ENCODE measurements at places on chromosomes 7 and 10.

GRCh38 chr7:157018997-157019608 is 8.6 kb upstream of the MNX1 start:
- DNase-seq, result no peak

DNA sequence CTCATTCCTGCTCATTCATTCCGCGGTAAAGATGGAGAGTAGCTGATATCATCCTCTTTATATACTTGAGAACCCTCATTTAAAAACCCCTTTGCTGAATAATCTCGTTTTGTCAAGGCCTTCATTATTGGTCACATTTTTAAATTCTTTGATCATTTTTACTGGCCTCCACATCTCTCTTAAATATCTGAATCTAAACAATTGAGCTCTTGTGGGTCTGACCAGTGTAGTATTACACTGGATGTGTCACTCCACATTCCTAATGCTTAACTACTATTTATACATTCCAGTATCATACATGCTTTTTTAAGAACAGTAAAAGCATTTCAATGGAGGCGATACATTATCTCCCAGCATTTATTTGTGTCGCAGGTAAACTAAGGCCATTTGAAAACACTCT is 12.6 kb upstream of the PRPS1L1 start:
- DNase-seq, result no peak

DNA sequence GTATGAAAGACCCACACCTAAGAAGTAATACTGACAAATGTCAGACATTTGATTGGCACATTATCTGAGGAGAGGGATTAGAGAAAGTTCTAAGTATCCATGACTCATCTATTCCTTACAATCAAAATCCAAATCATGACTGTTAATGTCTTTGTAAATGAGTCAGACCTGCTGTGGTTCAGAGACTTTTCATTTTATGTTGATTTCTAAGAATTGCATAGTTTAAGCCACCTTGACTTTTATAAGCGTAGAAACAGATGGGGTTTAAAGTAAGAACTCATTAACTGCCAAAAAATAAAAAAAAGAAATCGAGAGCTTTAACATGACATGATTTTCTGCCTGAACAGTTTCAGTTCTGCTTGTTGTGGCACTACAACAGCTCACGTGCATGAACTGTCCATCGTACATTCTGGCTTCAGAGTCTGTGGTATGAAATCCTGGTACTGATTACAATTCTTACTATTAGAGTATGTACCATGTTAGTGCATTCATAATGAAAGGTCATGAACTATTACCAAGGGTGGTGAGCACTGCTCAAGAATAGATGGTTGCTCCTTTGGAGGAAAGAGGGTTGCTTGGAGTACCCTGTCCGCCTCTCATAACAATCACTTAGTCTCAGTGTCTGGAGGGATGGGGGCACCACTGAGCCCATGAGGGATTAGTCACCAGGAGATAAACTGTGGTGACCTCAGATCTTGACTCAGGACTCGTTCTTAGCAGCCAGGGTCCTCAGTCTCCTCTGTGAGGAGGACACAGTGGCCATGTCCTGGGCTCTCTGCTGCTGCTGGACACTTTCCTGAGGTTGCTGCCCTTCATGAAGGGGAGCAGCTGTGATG is 42.2 kb downstream of the ACSM6 start:
- DNase-seq, result no peak

DNA sequence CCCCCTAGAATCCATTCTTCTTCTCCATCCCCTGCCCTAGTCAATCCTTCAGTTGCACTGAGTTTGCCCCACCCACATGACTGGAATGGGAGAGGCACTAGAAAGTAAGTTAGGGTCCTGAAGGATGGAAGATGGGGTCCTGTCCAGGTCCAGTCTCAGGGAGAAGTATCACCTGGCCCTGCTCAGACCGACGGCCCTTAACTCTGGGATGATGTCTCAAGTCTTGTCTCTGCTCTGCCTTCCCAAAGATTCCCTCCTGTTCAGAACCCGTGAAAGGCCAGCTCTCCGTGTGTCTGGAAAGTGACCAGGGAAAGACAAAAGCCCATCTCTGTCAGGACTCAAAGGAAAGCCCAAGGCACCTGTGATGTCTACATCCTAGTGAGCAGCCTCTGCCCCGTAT is 88.8 kb downstream of the OAT start:
- no peak for DNase-seq

DNA sequence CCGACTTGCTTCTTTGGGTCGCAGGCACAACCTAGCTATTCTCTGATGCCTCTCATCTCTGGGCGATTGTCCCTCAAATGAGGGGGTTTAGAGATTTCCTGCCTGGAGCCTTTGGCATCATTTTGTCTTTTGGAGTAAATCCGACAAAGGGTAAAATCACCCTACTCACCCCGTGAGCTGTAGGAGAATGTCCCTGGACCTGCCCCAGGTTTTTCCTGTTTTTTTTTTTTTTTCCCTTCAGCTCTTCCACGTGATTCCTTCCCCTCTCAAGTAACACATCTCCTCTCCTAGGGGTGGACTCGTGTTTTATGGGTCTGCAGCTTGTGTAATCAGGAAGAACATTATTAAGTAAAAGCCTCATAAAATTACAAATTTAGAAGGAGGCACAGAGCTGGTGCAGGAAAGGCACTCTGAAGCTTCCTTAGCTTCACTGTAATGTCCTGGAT is 128.4 kb upstream of the ZNF746 start:
- no peak for DNase-seq

- DNase-seq, result no peak
Observed at GRCh38 chr10:122144199-122144598, 126.9 kb upstream of the BTBD16 start.

- DNase-seq, result no peak
Observed at GRCh38 chr7:50812841-50813475, 30.3 kb upstream of the GRB10 start.

DNA sequence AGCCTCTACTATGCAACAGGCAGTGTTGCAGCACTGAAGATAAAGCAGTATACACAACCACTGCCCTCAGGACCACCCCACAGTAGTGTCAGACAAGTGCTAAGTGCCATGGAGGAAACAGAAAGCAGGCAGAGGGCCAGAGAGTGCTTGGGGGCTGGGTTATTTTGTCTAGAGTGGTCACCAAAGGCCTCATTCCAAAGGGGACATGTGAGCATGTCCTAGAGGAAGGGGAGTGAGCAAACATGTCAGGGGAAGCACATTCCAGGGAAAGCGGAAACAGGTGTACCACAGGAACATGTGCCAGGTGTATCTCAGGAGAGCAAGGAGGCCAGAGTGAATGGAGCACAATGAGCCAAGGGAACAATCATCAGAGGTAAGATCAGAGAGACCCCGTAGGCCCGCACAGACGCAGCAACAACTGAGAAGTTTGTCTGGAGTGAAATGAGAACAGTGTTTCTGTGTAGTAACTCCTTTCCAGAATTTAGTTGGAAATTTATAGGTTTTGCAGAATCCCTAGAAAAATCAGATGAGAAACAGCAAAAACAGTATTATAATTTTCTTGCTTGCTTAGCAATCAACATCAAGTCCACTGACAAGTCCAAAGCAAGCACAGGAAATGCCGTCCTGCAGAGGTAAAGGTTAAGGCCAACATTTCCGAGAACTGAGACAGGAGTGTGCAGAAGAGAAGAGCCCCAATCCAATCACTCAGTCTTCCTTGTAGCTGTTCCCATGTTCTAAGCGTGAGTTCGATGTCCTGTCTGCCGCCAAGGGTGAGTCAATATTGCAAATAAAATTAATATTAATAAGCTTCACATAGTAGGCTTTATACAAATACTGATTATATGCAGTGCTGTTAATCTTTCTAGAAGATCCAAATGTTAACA is 67.3 kb downstream of the SGMS1 start:
- no peak for DNase-seq

DNA sequence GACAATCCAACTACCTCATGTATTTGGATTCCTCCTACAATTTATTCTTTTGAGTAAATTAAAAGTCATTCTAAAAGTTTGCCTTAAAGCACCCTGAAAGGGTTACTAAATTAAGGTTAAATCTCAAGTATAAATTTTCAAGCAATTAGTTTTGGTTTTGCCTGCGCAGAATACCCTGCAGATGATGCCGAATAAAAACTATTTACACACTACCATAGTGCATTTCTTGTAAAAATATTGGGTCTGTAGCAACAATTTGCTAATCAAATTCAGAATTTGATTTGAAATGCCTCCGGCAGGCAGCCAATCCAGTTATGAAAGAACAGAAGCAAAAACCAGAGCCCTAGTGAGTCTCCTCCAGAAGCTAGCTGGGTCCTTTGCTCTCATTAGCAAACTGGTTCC is 122.2 kb downstream of the TWIST1 start:
- DNase-seq, result no peak

DNA sequence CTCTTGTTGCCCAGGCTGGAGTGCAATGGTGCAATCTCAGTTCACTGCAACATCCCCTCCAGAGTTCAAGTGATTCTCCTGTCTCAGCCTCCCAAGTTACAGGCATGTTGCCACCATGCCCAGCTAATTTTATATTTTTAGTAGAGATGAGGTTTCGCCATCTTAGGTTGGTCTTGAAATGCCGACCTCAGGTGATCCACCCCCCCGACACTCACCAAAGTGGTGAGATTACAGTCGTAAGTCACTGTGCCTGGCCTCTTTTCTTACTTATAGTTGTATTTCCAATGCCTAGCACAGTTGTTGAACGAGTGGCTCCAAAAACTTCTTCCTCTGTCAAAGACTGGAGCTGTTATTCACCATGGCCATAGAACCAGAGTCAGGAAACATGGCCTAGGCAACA is 6.7 kb downstream of the RNF216 start:
- DNase-seq, result no peak

DNA sequence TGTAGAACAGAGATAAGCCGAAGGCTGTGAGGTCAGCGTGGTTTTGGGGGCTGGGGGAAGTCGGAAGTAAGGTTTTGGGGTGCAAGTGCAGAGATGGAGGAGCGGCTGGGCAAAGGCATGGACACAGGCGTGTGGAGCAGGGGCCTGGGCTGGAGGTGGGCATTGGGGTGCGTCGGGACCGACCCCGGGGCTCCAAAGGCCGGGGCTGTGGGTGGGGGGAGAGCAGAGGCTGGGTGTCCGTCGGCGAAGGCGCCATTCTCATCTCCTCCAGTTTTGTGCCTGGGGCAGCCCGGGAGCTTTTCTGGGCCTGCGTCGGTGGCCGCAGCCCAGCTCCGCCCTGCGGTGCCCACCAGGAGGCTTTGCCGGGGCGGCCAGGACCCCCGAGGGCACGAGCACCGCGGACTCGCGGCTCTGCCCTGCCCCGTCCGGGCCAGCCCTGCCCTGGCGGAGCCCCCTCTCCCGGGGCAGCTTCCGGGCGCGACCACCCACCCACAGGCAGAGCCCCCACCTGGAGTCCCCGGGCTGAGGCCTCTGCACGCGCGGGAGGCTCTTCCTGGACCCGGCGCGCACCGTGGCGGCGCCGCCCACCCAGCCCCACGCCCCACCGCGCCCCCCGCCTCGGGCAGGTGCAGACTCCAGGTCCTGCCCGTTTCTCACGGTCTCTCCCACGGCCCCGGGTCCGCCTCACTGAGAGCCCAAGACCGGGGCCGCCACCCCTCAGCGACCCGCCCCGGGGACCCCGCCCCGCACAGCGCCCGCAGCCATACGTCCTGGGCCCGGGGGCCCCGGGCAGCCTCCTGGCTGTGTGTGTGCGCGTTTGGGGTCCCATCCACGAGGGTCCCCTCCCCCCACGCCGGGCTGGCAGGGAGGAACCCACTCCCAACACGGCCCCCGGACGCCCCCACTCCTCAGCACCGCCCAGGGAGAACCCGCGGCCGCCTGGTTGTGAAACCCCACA is 7.7 kb upstream of the SCART1 start:
- no peak for DNase-seq

DNA sequence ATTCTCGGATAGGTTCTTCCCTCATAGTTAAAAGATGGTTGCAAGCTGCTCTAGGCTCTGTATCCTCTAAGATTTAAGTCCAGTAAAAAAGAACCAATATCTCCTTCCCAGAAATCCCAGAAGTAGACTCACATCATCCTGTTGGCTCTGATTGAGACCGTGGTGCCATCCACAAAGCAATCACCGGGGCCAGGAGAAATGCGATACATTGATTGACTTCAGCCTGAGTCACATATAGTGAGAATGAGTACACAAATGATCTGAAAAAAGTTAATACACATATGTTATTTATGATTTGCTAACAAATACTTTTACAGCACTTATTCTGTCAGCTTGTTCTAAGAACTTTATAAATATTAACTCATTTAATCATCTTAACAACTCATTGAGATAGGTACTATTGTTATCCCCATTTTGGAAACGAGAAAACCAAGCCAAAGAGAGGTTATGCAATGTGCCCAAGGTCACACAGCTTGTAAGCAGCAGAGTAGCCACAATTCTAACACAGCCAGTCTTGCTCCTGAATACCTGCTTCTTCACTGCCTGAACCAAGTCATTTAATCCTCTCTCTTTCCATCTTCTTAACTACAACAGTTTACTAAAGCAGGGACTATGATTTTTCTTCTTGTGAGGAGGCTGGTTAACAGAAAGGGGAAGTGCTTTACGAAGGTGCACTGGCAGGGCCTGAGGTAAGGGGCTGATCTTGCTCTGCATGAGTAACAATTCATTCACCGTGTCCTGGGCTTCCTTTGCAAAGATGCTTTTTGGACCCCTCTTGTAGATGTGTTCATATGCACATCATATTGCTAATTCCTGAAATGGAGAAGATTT is 177.0 kb downstream of the REEP3 start:
- no peak for DNase-seq

DNA sequence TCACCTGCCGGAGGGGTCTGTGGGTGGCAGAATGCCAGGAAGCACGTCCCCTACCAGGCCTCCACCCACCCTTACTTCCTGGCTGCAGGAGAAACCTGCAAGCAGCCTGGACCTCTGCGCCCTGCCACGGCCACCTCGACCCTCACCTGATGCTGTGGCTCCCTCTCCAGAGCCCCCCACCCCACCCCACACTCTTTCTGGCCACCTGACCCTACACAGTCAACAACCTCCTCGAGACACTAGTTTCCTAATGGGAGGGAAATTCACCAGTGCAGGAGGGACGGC is 91.3 kb downstream of the PRKAG2 start:
- no peak for DNase-seq

DNA sequence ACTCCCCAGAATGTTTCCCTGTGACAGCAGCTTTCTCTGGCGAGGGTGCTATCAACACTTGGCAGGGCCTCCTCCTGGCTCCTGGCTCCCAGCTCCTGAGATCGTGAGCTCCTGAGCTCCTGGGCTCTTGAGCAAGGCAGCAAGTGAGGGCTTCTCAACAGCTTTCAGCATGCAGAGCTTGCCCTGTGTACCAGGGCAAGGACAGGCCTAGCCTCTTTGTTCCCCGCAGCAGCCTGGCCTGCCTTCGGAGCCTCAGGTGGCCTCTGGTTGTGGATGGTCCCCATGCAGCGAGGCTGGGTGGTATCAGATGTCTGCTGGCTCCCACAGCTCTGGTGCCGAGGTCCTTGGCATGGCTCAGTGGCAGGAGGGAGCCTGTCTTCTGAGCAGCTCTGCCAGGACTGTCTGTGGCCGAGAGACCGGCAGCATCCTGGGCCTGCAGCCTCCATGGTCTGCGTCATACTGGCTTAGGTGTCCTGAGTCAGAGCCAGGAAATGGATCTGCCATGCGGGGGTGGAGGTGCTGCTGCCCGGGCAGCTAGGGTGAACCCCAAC is 44.2 kb downstream of the ZMIZ1 start:
- DNase-seq, result no peak

Data from bone marrow (tissue), 2 donors.